Renal cortex interstitium (tissue), 15 donors: ENCODE measurements at places on chromosomes 12 and 14. TPM values are rescaled to one million over a fixed set of nuclear protein-coding genes. Genes with fewer than 3 reads are reported as not detected.

Gene CACNA2D4
- polyA plus RNA-seq, result 2.5 TPM

Gene SLCO1B3
- not detected for polyA plus RNA-seq

Gene KLHDC1
- 7.5 TPM for polyA plus RNA-seq

Gene APPL2
- polyA plus RNA-seq, result 101 TPM

Gene CLEC6A
- polyA plus RNA-seq, result 0.11 TPM

Gene IPO4
- 32.8 TPM for polyA plus RNA-seq

Gene RBM19
- 29.5 TPM for polyA plus RNA-seq

Gene LRRC43
- polyA plus RNA-seq, result 5.4 TPM

Gene DHRS1
- 31.4 TPM for polyA plus RNA-seq

Gene JPH4
- polyA plus RNA-seq, result 14.1 TPM

Gene KLRC3
- not detected for polyA plus RNA-seq

Gene CLEC2B
- 2.2 TPM for polyA plus RNA-seq
